ENCODE measurements at places on chromosomes 12 and 14.

DNA sequence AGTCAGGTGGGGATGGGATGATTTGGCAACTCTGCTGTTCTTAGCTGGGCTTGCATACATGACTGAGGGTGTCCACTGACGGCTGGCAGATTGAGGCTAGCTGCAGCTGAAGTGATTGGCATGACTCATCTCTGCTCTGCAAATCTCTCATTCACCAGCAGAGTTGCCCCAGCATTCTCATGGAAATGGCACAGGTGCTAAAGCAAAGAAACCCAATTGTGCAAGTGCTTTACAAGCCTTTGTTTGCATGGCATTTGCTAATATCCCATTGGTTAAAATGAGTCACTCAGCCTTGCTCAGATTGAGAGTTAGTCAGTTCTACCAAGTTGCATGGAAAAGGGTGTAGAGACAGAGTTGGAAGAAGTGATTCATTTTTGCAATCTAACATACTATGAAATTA lies 389.7 kb upstream of the FAR2 start:
- no peak for DNase-seq

GRCh38 chr12:121803861-121804416 lies at the start of gene SETD1B:
Gene SETD1B (plus strand): TSS chr12:121804009. CDS start chr12:121804738, 729 bp downstream.
- DNase-seq: peak; percentile 69

GRCh38 chr12:24945845-24946244 lies 3.1 kb downstream of the BCAT1 start:
- DNase-seq: peak; percentile 14

GRCh38 chr14:95525999-95526398 lies 8.9 kb upstream of the GLRX5 start:
- no peak for DNase-seq

DNA sequence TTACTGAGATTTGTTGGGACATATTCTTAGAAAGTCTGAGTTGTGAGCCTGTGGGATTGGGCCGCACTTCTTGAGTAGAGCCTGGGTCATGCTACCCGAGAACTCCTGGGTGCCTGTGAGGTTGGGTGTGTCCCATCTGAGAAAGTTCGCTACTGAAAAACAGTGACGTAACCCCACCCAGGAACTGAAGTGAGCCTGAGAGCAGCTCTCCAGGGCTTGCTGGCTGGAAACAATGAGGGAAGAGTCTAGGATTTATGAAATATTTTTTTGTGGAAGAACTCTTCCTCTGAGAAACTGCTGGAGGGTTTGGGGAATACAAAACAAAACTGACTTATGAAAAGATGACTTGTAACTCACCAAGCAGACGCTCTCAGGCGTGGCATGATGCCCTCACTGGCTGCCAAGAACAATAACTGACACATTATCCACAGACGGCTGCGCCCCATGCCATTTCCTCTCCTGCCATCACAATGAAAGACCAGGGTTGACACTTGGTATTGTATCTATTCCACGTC lies 69.2 kb downstream of the RASSF3 start:
- DNase-seq: peak; percentile 9

GRCh38 chr12:91994208-91994797 lies 151.3 kb downstream of the BTG1 start:
- DNase-seq: no peak

GRCh38 chr12:98053202-98053601 lies 462.2 kb upstream of the TMPO start:
- no peak for DNase-seq

DNA sequence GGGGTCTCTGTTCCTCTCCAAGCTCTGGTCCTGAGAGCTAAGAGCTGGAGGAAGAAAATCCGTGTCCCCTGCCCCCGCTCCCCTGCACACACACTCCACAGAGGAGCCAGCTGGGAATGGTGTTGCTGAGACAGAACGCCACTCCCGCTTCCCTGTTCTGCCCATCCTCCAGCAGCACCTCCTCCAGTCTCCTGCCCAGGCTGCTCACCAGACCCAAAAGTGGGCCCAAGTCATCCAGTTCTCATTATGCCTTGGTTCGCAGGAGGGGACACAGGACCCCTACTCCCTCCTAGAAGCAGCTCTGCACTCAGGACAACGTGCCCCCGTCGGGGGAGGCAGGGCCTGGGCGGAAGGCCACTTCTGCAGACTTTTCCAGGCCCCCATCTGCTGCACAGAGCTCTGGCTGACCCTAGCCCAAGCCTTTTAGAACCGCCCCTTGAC lies 830 bp upstream of the TRMT61A start:
- no peak for DNase-seq

- DNase-seq: no peak
These were observed 38.0 kb downstream of the FOXN3 start for GRCh38 chr14:89379006-89379405.

GRCh38 chr12:101713059-101713682 lies 15.7 kb downstream of the CHPT1 start:
- DNase-seq: no peak

DNA sequence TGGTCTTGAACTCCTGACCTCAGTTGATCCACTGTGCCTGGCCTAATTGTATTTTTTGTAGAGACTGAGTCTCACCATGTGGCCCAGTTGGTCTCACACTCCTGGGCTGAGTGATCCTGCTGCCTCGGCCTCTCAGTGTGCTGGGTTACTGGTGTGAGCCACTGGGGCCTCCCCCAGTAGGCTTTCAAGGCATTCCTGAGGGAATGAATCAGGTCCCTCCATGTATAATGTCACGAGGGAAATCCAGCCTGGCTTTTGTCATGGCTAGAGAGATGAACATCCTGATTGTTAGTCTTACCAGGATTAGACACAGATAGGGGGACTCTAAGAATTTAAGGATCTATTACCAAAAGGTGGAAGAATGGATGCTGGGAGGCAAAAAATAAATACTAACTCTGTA lies 51.9 kb downstream of the CPSF2 start:
- no peak for DNase-seq

DNA sequence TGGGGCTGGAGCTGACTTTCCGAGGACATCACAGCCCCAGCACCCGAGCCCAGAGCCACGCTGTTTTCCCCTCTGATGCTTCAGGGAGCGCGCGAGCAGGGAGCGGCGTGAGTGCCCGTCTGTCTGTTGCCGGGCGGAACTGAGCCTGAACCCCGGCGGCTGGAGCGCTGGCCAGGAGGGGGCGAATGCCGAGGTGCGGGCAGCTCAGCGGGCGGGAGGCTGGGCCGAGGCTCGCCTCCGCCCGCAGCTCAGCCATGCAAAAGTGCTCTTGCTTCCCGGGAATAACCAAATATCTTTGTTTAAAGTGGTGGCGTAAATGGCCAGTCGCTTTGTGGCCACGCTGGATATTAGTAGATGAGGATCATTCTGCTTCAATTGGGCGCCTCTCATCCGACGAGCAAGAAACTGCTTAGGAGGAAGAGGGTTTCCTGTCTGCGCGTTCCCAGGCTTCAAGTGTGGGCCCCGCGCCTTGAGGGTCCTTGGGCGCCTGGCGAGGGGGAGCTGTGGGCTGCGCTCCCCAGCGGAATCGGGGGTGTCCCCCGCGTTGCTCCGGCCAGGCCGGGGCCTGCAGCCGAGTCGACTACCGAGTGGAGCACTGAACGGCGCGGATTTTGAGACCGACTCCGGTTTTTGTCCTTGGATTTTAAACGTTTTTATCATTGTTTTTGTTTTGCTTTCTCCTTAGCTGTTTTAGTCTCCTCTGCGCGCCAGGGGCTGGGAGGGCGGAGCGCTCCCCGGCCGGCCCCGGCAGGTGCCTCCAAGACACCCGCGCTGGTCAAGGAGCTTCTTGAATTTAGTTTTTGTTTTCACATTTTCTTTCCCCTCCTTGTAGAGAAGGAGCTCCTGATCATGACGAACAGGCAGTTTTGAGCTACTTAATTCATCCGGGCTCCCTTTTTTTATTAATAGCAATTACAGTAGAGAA lies 831 bp upstream of the NKX2-1 start:
- no peak for DNase-seq
